HCT116 (cell line): ENCODE measurements at places on chromosomes 12 and 14. TPM values are rescaled to one million over a fixed set of nuclear protein-coding genes. Genes with fewer than 3 reads are reported as not detected.

GRCh38 chr12:115988212-115988611 is 289.3 kb downstream of the MED13L start:
- peaks cover 35% of the 10 kb centered on the region for H3K36me3 ChIP-seq
- no peak for DNase-seq
- no peak overlapping the region; the same call in 1 of the 2 replicates for H3K27ac ChIP-seq
- H3K27me3 ChIP-seq: no peaks in the 10 kb centered on the region
- H3K4me1 ChIP-seq: no peaks in the 10 kb centered on the region
- H3K4me3 ChIP-seq: no peak overlapping the region

KRT81 gene
- total RNA-seq: 0.84 TPM

DNA sequence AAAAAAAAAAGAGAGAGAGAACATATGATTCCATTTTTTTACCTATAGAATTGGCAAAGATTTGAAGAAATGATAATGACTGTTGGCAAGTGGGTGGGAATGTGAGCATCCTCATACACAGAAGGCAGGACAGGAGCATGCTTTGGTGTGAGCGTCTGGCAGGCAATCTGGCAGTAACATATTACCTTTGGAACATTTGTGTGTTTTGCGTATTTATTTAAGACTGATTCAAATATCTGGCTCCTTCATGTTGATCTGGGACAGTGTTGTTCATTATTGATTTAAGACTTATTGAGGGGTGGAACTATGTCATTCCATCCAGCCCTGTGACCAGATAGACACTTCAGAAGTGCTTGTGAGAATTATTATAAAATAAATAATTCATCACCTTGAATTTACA is 53.1 kb downstream of the PPP1R36 start:
- H3K36me3 ChIP-seq: no peaks in the 10 kb centered on the region
- H3K27ac ChIP-seq: no peak overlapping the region
- H3K27me3 ChIP-seq: no peaks in the 10 kb centered on the region

DNA sequence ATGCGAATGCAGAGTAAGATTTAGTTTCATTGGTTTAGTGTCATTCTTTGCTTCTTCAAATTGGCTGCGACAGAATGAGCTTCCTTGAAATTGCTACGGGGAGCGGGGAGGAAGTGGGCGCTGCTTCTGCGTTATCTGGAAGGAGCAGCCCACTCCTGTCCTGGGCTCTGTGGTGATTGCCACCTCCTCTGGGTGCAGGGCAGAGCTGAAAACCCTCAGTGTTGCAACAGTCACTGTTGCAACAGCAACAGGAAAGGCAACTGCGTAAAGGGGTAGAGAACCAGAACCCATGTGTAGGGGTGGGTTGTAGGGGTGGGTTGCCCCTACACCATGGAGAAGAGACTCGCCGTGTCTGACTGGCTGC is 57.7 kb downstream of the MAX start:
- peaks cover 5% of the 10 kb centered on the region; the same call in 1 of the 2 replicates for H3K36me3 ChIP-seq
- peaks cover 17% of the 10 kb centered on the region for H3K4me1 ChIP-seq
- no peaks in the 10 kb centered on the region for H3K27me3 ChIP-seq
- H3K4me3 ChIP-seq: no peak overlapping the region

FAM186B gene
- 0.42 TPM for total RNA-seq

- peak overlapping the region; percentile 23; the same call in 1 of the 2 replicates for H3K27ac ChIP-seq
- H3K27me3 ChIP-seq: no peaks in the 10 kb centered on the region
- no peak overlapping the region for H3K4me3 ChIP-seq
- H3K4me1 ChIP-seq: peaks cover 55% of the 10 kb centered on the region
These were observed 87.7 kb downstream of the SAMD4A start for GRCh38 chr14:54654605-54655004.

AQP2 gene
- total RNA-seq: not detected

- DNase-seq: no peak
- H3K4me3 ChIP-seq: no peak overlapping the region
- no peaks in the 10 kb centered on the region for H3K4me1 ChIP-seq
- H3K36me3 ChIP-seq: no peaks in the 10 kb centered on the region
These were observed 997 bp downstream of the PLEKHG7 start for GRCh38 chr12:92703786-92704185.

NEUROD4 gene
- total RNA-seq: not detected

DNA sequence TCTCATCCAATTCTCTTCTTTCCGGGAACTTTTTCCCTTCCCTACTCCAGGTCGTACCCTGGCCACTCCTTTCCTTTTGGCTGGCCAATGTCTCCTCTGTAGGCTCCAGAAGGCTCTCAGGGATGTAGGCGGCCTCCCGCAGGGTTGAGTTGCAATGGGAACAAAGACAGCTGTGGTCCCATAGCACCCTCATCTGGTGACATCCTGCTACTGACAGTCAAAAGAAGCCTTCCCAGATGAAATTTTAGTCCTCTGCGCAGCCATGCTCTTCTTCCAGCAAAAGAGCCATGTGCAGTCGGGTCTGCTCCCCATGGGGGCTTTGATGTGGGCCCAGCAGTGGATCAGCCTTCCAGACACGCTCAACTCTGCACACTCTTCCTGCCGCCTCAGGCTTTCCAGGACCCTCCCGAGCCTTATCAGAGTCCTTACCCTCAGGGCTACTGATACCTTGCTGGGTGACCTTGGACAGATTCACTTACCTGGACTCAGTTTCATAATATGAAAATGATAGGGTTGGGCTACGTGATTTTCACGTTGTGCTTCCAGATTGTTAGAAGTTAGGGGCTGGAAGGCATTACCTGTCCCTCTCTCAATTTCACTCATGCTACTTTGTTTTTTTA is 5.5 kb upstream of the CELA1 start:
- no peak overlapping the region for H3K27ac ChIP-seq
- DNase-seq: peak; percentile 27
- H3K4me1 ChIP-seq: no peaks in the 10 kb centered on the region
- H3K36me3 ChIP-seq: 0 out of 2 replicates have a peak, but pooled peaks cover 2% of the 10 kb centered on the region
- no peaks in the 10 kb centered on the region for H3K27me3 ChIP-seq
